Activated T-cell treated with anti-CD3 and anti-CD28 coated beads, Interleukin-2, amount 50 U/mL, for 48 hours (primary cell): ENCODE measurements at places on chromosomes 3 and 15.

GRCh38 chr3:126982126-126982470, 817 bp upstream of the PLXNA1 start:
- DNase-seq: no peak

- DNase-seq: no peak
These were observed 37.3 kb downstream of the THSD4 start for GRCh38 chr15:71152542-71152941.

DNA sequence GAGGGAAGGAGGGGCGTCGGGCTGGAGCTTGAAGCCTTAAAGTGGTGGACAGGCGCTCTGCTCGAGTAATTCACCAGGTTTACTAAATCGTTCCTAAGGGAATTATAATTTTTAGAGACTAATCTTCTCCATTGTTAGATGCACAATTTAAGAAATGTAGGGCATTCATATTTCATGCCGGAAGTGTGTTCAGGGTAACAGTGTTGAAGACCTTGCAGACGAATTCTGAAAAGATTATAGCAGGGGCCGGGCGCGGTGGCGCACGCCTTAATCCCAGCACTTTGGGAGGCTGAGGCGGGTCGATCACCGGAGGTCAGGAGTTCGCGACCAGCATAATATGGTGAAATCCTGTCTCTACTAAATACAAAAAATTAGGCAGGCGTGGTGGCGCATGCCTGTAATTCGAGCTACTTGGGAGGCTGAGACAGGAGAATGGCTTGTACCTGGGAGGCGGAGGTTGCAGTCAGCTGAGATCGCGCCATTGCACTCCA, 365 bp upstream of the GTF2A2 start:
- no peak for DNase-seq

GRCh38 chr3:13427662-13428603, 7.8 kb upstream of the NUP210 start:
- DNase-seq: no peak

DNA sequence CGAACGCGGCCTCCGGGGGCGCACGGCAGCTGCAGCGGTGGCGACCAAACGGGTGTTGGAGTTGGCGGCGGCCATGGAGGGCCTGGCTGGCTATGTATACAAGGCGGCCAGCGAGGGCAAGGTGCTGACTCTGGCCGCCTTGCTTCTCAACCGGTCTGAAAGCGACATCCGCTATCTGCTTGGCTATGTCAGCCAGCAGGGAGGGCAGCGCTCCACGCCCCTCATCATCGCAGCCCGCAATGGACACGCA, 725 bp downstream of the FEM1B start:
- DNase-seq: no peak

DNA sequence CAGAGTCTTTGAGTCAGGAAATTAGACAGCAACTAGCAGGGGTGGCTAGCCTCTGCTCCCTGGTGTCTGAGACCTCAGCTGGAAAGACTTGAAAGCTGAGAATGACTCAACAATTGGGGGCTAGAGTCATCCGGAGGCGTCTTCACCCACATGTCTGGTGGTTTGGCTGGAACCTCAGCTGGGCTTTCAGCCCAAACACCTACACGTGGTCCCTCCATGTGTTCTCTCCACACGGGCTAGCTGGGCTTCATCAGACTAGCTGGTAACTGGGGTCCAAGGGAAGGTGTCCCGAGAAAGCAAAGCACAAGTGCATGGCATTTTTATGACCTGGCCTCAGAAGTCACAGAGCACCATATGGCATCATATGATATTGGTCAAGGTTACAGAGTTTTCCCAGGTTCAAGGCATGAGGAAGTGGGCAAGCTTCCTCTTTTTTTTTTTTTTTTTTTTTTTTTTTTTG, 19.9 kb upstream of the ABHD2 start:
- peak; percentile 78 for DNase-seq

- no peak for DNase-seq
These were observed 24.1 kb downstream of the ZNF80 start for GRCh38 chr3:114213292-114213626.

- DNase-seq: no peak
These were observed 45.6 kb upstream of the PAQR5 start for GRCh38 chr15:69253156-69253555.

- DNase-seq: no peak
These were observed 396.0 kb upstream of the C2CD4B start for GRCh38 chr15:62561059-62561519.

GRCh38 chr3:197427021-197427420, 128.6 kb upstream of the DLG1 start:
- no peak for DNase-seq

- no peak for DNase-seq
These were observed 8.9 kb downstream of the CFAP20DC start for GRCh38 chr3:59040902-59041301.

GRCh38 chr3:100412912-100413590, 11.7 kb downstream of the LNP1 start:
- DNase-seq: no peak

- DNase-seq: no peak
These were observed 1.2 kb downstream of the TWF2 start for GRCh38 chr3:52237657-52238172.

DNA sequence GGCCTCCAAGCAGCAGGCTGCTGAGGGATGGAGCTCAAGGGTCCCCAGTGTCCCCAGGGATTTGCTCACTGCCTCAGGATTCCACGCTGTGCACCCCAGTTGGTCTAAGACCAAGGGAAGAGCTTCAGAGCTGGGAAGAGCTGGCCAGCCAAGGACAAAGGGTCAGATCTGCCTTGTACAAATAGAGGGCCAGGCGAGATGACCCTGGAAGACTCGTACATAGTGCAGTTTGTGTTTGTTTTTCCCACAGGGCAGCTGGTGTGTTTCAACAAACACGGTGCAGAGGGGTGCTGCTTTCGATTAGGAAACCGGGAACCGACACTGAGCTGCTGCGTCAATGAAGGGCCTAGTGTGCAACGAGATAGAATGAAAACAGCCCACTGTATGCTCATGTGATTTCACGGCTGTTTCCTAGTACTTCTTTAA, 56.1 kb upstream of the TRPM1 start:
- no peak for DNase-seq

DNA sequence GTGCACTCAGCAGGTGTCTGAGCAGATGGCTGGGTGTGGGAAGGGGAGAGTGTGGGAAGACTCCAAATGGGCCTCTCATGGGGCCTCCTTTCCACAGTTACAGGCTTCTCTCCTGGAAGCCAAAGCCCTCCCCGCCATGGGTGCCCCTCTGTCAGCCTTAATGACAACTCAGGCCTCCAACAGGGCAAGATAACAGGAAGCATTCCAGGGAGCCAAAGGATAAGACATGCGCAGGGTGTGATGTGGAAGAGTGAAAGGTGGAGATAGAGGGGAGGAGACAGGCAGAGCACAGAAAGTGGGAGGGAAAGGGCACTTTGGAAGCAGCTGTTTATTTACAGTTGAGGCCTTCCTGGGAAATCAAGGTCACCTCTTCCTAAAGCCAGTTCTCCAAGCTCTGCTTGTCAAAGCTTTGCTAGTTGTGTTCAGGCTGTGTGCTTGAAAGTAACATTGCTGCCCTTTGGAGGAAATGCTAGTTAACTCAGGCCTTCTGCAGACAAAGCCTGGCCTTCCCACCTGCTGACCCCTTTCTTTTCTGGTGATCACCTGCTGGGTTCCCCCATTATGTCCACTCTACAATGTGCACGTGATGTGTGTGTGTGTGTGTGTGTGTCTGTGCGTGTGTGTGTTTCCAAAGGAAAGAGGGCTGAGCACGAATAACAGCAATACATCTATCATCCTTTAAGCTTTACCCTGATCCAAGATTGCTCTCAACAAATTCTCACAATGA, 35.2 kb upstream of the SMAD3 start:
- DNase-seq: no peak
